ENCODE measurements at places on chromosomes 5 and 9. TPM values are rescaled to one million over a fixed set of nuclear protein-coding genes. Genes with fewer than 3 reads are reported as not detected.

Gene PPP1R26
- 16.6 TPM for total RNA-seq

DNA sequence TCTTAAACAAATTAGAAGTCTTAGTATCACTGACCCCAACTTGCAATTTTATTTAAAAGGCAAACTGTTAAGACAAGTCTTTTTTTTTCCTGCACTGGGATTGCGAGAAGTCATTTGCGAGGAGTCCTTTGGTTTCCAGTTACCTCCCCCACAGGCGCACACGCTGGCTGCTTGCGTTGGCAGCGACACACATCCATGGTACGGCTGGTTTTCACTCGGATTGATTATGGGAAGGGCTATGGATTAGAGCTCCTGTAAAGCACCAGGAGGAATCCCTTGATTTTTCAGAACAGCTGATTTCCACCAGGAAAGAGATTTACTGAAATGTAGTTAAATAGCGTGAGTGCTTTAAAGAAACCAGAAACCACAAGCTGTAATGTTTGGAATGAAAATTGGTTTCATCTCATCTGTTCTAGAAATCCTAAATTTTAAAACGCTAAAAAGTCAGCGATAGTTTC lies 737 bp downstream of the SLC1A3 start:
- DNase-seq = no peak

GRCh38 chr5:10734832-10735523 lies 26.1 kb downstream of the DAP start:
- DNase-seq = no peak

- no peak for DNase-seq
These were observed 15.9 kb upstream of the RPL26L1 start for GRCh38 chr5:172943283-172943841.

Gene UNC13B
- 70.2 TPM for total RNA-seq

DNA sequence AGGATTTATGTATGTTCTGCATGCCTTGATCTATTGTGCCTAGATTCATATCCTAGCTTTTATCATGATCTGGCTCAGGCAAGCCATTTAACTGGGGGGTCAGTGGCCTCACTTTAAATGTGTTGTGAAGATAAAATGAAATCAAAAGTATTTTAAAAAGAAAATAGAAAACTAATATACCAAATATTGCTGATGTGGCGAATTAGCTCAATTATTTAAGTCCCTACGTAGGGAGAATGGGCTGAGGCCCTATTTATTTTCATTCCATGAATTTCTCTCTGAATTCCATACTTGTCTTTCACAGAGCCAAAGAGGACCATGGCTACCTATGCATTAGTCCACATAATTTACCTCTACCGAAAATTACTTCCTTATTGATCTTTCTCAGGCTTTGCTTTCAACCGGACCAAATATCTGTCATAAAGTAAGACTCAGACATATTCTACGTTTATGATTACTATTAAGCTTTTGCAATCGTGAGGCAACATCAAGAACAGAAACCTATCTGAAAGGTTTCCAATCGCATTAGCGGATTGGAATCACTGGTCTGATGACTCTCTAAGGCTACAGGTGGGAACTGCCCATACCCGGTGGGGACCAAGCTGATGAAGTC lies 1.7 kb downstream of the MBLAC2 start:
- DNase-seq = no peak

DNA sequence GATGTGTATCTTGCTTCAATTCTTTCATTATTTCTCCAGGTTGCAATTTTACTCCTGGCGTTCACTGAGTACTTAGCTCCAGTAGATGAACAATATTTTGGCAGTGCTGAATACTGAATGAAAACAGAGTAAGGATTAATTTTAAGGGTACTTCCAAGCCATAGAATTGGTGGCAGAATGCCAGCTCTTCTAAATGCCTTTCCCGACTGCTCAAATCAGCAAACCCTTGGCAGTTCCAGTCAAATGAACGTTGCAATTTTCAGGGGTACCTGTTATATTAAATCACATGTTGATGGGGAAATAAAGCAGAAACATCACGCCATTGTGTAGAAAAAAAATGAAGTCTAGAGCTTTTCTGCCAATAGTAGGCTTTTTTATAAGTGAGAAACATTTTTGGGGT lies 282.4 kb upstream of the RPS23 start:
- no peak for DNase-seq

Gene SPINK4
- total RNA-seq = not detected

Data from pulmonary artery endothelial cell (primary cell).